D341Med (cell line): ENCODE measurements at places on chromosomes 4 and X.

- DNase-seq = peak; percentile 28
Measured at GRCh38 chr4:103429283-103429682, 231.1 kb upstream of the CENPE start.

- peak; percentile 21 for DNase-seq
Measured at GRCh38 chr4:8472689-8473197, 32.2 kb downstream of the TRMT44 start.

GRCh38 chr4:158131027-158131426 is 41.8 kb downstream of the GASK1B start:
- DNase-seq = no peak

GRCh38 chr4:26692014-26692726 is 108.3 kb downstream of the TBC1D19 start:
- DNase-seq = no peak

DNA sequence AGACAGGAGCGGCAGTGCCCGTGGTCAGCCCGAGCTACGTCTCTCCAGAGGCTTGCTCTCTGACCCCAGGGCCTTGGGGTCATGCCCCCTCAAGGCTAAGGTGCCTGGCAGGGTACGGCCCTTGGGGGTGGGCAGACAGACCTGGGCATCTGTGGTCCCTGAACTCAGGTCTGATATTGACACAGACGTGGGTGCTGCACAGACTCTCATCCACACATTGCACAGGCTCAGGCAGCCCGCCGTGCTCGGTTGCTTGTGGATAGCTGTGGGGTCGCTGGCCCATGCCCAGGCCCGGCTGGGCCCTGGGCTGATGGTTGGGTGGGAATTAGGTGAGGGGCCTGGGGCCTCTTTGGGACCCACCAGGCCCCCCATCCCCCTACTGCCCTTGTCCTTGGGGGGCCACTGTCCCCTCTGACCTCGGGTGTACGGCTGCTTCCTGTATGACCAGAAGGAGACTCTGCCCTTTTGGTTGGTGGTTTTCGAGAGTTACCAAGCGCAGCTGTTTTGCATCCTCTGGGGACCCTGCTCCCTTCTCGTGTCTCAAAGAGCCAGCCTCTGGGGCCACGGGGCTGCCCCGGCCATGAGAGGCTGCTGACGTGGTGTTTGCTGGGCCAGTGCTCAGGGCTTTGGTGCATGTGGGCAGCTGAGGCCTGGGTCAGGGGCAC is 10.1 kb downstream of the FGFRL1 start:
- no peak for DNase-seq

- no peak for DNase-seq
Measured at GRCh38 chrX:13473442-13474163, 95.8 kb upstream of the EGFL6 start.

GRCh38 chr4:141955696-141956095 is 319.3 kb downstream of the IL15 start:
- no peak for DNase-seq

GRCh38 chr4:92658318-92658717 is 354.6 kb downstream of the GRID2 start:
- DNase-seq = no peak

DNA sequence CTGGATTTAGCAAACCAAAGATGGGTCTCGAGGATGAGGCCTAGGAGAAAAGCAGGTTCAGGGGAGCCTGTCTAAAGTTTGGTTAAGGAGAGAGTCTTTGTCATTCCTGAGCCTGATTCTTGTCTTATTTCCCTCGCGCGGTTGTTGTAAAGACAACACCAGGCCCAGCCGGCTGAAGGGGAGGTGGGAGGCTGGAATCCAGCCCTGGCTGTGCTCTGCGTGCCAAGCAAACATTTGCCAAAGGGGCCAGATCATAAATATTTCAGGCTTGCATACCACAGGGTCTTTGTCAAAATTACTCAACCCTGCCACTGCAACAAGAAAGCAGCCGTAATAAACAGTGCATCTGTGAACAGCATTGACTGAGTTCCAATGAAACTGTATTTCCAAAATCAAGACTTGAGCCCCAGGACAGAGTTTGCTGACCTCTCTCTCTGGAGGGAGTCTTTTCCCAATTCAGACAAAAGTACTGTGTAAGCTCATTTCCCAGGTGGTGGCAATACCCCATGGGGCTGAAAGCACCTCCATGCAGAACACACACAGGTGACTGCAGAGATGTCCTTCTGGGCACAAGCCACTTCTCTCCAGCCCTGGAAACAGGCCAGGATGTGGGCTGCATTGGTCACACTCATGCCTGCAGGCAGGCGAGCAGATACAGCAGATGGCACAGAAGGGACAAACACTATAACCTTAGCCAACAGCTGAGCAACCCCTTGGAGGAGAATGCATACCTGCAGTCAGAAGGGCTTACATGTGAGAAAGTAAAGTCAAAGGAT is 320.3 kb downstream of the STK32B start:
- DNase-seq = no peak

GRCh38 chrX:95539041-95539440 is 1145.6 kb upstream of the DIAPH2 start:
- no peak for DNase-seq

GRCh38 chrX:10032147-10032546 is 65.0 kb downstream of the CLDN34 start:
- DNase-seq = no peak

GRCh38 chr4:6574747-6575502 is at the start of gene MAN2B2:
Gene MAN2B2, plus strand, starts transcription at chr4:6575189. Its CDS starts 22 bp downstream, at chr4:6575211.
- peak; percentile 99 for DNase-seq

DNA sequence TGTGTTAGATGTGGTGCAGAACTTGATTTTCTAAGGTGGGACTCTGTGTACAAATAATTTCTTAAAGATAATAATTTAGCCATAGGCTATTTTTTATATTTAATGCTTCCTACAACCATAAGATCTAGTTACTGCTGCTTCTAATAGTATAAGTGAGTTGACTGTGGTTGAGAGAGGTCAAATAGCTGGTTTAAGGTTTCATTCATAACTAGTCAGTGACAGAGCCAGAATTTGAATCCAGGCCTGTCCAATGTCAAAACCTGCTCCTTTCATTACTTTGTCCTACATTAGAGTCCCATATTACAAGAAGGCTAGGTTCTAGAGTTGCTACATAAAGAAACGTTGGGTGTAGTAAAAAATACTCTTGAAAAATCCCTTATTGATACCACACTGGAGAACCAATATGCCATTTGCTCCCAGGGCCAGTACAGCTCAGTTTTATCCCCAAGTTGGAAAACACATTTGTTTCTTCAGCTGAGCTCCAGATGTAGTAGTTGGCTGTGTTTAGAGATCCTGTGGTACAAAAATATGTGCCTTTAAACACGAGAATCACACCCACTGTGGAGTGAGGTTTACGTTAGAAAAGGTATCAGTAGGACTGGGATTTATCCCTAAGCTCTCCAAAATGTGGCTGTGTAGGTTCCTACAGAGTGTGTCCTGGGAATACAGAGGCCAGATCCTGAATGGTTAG is 84.3 kb downstream of the REPS2 start:
- DNase-seq = no peak

- DNase-seq = no peak
Measured at GRCh38 chr4:186483656-186484055, 71.7 kb downstream of the MTNR1A start.

GRCh38 chr4:53598901-53599300 is 7.6 kb upstream of the LNX1 start:
- DNase-seq = no peak

GRCh38 chrX:118115953-118116712 is 477 bp downstream of the KLHL13 start:
- peak; percentile 35 for DNase-seq

GRCh38 chrX:107721318-107721717 is 54.3 kb downstream of the TSC22D3 start:
- no peak for DNase-seq

GRCh38 chr4:123378794-123379193 is 17.8 kb upstream of the SPRY1 start:
- DNase-seq = no peak

- no peak for DNase-seq
Measured at GRCh38 chrX:63746278-63746677, 38.7 kb downstream of the ARHGEF9 start.

- DNase-seq = no peak
Measured at GRCh38 chr4:20778896-20779295, 78.6 kb downstream of the PACRGL start.

GRCh38 chr4:184684491-184685189 is 35.1 kb downstream of the PRIMPOL start:
- DNase-seq = no peak

DNA sequence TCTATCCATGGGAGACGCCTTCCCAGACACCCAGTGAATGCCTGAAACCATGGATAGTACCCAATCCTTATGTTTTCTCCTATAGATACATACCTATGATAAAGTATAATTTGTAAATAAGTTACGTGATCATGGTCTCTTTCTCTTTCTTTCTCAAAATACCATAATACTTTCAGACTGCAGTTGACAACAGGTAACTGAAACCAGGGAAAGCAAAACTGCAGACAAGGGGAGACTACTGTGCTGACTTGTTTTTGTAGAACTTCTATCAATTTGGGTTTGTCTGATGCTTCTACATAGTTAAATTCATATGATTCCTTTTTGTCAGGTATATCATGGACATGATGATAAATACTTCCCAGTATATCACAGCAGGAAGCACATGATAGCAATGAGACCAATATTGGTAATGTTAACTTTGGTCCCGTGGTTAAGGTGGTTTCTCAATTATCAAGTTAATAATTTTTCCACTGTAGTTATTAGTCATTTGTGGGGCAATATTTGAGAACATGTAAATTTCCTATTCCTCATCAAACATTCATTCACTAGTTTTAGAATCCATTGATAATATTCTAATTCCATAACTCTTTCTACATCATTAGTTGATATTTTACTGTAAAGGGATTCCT is 298.0 kb upstream of the TET2 start:
- DNase-seq = no peak

- DNase-seq = peak; percentile 77
Measured at GRCh38 chr4:182143822-182144625, 99.2 kb upstream of the TENM3 start.

DNA sequence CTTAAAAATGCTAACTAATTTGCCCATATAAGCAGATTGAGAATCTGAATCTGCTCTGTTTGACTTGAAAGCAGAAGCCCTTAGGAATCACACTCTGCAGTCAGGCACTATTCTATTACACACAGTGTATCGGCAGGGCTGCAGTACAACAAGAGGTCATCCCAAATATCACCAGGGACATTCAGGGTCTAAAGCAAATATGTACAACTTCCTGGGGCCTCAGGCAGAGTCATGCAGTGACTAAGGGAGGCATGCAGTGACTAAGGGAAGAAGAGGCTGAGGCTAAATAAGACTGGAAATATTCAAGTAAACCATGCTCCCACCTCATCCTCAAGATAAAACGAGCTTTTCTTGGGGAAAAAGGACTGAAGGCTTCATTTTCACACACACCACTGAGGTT is 20.9 kb downstream of the MAPK10 start:
- no peak for DNase-seq

DNA sequence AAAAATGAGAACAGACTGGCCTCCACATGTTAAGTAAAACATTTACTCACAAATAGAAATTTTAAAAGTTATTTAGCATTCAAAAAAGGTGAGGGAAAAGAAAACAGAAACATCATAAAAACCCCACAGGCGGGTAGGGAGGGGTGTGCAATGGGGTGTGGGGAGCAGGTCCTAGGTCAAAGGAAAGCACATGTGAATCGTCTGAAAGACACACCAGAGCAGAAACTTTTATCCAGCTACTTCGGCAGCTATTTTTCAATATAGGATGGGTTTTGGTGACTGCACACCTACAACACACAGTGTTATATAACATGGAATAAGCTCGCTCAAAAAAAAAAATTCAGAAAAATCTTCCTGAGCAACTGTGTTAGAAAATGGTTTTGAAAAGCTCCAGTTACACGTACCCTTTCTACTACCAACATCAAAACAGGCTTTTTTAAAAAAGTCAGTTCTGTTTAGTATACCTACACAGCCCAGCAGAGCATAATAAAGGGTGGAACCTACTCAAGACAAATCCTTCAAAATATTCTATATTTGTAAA is 1.6 kb downstream of the OTUD4 start:
- DNase-seq = no peak

- no peak for DNase-seq
Measured at GRCh38 chr4:155828628-155829027, 37.4 kb downstream of the ASIC5 start.

DNA sequence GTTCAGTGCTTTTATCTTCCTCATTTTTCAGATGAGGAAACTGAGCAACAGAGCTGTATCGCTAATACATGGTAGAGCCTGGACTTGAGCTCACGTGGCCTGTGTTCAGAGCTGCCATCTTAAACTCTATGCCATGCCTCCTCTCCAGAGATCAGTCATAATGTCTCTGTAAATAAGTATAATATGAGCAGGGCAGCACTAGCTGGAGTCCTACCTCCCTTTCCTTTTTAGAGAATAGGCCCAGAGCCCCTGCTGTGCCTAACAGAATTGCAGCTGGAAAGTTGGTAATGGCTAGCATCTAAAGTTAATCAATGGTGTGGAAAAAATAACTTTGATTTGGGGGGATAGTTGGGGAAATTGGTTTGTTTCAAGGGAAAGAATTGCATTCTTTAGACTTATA is 20.4 kb downstream of the CASP6 start:
- no peak for DNase-seq

- no peak for DNase-seq
Measured at GRCh38 chr4:88879991-88880390, 177.0 kb downstream of the FAM13A start.

DNA sequence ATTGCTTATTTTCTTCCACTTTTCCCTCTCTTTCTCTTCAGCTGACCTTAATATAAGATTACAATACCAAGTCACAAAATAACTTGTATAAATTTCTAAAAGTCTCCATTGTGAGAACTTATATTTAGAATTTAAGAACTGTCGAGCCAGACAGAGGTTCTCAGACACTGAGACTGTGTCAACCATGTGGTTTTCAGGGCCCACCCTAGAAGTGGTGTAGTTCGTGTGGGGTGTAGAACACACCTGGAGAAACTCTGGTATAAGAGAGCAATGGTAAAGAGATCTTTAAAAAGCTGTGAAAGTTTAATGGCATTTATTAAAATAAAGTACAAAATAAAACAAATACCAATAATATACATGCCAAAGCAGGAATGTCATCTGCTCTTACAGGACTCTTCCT is 19.7 kb downstream of the CPEB2 start:
- DNase-seq = no peak

- DNase-seq = no peak
Measured at GRCh38 chr4:82591592-82591991, 29.8 kb upstream of the TMEM150C start.

- no peak for DNase-seq
Measured at GRCh38 chrX:21744060-21744459, 13.9 kb downstream of the SMPX start.

DNA sequence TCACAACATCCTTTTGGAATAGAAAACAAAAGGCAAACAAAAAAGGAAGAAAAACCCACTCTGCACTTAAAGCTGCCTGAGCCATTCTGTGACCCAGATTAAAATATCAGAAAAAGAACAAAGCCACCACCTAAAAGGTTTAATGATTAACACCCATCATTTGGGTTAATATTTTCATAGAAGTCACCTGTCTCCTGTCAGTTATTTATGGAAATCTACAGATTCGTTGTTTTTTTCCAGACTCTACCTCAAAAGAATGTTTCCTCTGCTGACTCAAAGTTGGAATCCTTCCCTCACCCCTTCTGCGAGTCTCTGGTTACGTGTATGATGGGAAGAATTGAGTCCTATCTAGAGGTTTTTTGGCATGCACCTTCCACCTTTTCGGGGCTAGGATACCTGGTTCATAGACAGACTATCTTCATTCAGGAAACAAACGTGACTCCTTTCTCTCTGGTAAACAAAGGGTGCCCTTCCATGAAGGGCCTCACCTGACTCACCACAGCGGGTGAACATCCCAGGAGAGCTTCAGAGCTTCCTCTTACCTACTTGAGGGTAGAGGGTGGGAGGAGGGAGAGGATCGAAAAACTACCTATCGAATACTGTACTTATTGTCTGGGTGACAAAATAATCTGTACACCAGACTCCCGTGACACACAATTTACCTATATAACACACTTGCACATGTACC is 19.6 kb upstream of the CA5B start:
- DNase-seq = no peak
